Activated T-cell treated with anti-CD3 and anti-CD28 coated beads for 1 hour (primary cell): ENCODE measurements at places on chromosomes 6 and 20.

DNA sequence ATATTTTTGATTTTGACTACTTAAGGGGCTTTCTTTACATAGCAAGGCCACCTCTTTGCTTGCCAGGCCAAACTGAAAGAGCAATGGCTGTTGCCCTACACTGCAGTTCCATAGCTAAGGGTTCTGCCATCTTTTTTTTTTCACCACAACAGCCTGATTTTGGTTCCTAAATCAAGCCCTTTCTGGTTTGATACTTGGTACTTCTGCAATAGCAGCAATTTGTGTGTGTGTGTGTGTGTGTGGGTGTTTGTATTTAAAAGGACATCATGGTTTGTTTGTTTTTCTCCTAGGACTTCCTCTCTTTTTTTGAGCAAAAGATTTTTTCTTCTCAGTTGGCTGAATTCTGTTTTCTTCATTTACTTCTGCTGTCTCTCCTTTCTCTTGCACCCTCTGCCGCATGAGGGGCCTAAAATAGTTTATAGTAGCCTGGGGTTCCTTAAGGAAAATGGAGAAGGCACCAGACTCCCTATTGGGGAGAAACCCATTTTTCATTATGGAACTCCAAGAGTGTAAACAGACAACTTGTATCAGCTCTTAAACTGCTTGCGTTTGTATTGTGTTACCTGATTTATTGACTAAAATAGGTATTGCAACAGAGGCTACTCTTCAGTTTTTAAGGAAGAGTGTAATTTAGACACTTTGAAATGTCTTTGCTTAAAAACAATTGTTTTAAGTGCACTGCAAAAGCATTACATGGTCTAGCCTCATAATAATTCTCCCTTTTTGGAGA lies 12.2 kb upstream of the GCLC start:
- DNase-seq, result no peak

DNA sequence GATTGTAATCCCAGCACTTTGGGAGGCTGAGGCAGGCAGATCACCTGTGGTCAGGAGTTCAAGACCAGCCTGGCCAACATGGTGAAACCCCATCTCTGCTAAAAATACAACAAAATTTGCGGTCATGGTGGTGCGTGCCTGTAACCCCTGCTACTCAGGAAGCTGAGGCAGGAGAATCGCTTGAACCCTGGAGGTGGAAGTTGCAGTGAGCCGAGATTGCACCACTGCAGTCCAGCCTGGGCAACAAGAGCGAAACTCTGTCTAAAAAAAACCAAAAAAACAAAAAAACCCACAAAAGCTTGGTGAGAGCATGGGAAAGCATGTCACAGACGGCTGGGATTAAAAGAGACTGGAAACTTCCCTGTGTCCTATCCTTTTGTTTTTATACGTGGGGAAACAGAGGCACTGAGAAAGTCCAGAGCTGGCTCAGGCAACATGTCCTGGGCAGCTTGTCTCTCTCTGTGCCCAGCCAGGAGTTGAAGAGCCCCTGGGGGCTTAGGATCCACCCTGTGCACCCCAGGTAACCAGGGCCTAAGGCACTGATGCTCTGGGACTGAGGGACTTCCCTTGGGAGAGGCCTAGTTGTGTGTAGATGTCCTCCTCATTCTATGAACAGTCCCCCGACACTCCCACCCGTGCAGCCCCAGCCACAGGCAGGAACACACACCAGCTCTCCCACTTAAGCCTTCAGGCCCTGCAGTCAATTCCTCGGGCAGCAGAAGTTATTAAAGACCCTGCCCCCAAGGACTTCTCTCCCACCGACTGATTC lies 16.0 kb downstream of the CD40 start:
- no peak for DNase-seq

- DNase-seq, result no peak
Observed at GRCh38 chr6:144220031-144220790, 64.9 kb upstream of the UTRN start.

DNA sequence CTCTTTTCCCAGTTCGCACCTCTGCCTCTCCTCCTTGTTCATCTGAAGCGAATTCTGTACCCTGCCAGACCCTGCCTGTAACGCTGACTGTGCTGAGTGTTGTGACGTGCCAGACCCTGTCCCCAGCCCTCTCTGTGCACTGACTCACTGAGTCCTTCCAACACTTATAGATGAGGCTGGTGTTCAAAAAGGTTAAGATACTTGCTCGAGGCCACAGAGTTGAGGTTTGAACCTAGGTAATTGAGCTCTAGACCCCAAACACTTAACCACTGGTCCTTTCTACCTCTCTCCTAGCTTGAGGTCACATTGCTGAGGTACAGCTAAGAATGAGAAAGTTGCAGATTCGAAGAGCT lies 45.7 kb upstream of the NEDD9 start:
- DNase-seq, result no peak

DNA sequence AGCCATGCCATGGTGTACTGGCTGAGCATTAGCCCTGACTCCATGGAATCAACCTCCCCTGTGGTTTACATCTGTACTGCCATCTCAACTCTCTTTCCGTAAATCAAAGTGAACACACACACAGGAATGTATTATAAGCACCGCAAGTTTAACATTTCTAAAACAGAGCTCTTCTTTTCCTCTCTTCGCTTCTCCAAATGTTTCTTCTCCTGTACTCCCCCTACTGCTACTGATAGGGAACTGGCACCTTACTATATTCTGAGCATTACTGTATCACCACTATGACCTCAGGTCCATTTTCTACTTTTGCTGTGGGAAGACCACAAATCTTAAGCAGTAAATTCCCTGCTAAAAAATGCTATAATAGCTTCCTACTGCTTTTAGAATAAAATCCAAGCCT lies 101.2 kb downstream of the NUS1 start:
- DNase-seq, result no peak

- DNase-seq, result no peak
Observed at GRCh38 chr6:112951829-112952228, 604.7 kb downstream of the RFPL4B start.

DNA sequence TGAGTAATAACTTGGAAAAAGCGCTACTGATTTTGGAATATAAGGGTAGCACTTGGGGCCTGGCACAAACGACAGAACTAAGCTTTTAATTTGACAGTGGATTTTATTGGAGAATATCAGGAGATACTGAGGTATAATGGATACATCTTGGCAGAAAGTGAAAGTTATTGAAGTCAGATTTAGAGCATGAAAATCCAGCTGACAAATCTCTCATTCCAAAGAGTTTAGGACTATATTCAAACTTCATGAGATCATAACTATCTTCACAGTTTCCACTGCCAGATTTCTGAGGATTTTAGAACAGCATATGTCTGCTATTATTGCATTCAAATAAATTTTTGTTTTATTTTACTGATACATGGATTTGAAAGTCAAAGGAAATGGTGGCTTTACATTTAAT lies 132.3 kb upstream of the THEMIS start:
- DNase-seq, result no peak

- no peak for DNase-seq
Observed at GRCh38 chr6:170040115-170040500, 250.8 kb downstream of the DLL1 start.

DNA sequence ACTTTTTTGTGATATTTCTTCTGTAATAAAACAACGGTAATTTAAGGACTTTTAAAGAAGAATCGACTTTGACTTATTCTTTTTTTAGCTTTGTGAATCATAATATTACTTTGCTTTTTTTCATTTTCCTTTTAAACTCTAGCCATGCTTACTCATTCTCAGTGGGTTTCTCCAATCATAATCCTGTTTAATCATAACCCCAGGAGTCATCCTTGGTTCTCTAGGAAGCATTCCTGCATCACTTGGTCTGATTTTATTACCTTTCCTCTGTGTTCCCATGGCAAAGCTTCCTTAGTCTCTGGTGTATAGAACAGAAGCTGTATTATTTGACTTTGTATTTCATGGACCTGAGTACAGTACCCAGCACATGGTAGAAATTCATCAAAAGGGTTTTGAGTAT lies 223.5 kb downstream of the CDKAL1 start:
- no peak for DNase-seq

GRCh38 chr6:81774542-81774941 lies 22.1 kb upstream of the TENT5A start:
- no peak for DNase-seq

GRCh38 chr6:66814156-66814555 lies 1107.1 kb upstream of the EYS start:
- no peak for DNase-seq

DNA sequence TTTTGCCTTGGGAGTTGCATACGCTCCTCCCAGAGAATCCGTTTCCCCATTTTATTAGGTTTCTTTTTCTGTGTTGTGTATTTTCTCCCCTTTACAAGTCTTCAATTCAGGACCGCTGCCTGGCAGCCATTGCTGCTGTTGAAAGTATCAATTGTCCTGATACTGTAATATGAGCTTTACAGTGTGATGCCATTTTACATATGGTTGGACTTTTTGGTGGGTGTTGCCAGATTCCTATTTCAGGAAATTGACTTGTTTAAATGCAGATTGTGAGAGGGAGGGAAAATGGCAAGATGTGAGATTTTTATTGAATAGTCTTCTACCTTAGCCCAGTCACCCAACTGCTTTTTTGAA lies 1.2 kb downstream of the PANK2 start:
- no peak for DNase-seq

- no peak for DNase-seq
Observed at GRCh38 chr20:46789339-46790028, 80.0 kb downstream of the SLC2A10 start.

DNA sequence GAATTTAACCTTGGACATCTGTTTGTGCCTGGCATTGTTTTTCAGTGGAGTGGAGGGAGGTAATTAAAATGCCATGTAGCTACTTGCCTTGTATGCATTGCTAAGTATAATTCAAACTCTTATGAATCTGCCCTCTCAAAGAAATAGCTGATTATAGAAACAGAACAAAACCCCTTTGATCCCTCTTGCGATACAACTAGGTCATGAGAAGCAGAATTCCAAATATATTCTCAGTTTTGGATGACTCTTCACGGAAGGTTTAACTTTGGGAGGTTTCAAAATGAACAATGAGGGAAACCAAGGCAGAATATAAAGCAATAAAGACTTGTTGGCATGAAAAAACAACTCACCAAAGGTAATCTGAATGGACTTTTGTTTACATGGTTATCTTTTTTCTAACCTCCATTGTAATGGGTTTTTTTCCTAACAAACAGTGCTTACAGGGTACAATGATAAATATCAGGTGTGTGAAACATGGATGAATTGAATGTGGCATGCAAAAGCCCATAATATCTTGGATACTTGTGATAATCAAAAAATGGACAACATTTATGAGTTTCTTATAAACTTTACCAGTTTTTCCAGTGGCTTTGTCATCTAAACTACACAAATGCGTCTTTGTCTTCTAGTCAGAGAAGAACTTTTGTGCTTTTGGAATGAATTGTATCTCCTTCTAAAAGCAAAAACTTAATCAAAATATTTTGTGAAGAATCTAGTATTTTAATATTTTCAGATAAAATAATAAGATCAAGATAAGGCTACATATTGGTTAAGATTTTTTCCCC lies 15.7 kb upstream of the HEY2 start:
- DNase-seq, result no peak

DNA sequence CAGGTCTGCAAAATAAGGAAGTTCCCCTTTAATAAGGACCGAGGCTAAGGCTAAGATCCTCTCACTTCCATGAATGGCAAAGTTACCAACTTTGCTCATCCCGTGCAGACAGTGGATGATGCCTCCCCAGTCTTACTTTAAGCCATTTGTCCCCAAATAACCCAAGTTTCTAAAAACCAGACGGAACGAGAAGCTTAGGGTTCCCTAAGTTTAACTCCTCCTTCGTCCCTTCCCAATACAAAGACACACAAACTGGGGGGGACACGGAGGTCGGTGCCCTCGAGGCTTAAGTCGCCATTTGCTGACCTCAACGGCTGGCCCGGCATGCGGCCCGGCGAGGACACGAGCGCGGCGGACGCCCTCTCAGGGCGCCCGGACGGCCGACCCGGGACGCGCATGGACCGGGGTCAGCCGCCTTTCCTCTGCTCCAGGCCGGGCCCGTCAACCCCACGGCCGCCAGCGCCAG lies 527 bp downstream of the FBXO30 start:
- DNase-seq, result no peak

DNA sequence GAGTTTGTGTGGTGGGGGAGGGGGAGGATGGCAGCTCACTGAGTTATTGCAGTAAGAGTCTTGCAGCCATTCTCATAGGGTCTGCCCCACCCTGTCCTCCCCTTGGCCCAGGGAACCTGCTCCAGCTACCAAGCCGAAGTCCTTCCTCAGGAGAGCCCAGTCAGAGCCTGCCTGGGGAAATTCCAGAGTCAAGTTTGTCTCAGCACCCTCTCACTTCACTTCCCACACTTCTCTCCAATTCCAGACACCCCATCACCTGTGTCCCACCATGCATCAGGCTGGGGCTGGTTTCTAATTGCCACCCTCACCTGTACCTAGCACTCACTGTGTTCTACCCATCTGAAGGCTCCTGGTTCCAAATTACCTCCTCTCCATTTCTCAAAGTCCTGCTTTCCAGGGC lies 10.3 kb upstream of the SLC22A16 start:
- DNase-seq, result no peak

DNA sequence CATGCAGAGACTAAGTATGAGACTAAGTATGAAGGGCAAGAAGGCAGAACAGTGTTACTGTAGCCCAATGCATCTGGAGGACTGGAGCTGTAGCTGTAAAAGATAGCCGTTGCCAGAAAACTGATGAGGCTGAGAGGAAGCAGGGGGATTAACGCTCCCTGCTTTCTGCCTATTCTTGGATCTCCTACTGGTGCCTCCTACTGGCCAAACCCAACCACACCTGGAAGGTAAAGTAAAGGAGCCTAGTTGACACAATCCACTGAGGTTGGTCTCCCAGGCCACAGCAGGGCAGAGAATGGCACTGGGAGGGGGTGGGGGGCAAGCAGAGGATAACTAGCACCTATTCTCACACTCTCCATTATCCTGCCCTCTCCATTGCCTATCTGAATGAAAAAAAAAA lies 105.0 kb upstream of the MRPS10 start:
- no peak for DNase-seq

DNA sequence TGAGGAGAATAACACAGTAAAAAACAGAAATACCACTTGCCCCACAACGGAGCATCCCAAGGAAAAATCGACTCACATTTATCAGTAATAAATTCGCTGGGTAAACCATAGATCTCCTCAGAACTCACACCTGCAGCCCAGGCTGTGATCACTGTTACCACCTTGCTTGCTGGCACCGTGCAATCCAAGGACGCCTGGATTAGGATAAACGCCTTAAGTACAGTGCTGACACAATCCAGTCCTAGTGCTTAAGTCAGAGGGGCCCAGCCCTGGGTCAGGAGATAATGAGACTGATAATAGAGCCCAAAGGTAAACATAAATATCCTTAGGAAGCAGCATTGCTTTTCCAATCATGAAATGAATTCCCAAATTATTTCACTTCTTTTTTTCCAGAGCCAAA lies 62.5 kb downstream of the EPB41L2 start:
- no peak for DNase-seq

GRCh38 chr6:38016824-38017223 lies 197.3 kb downstream of the ZFAND3 start:
- DNase-seq, result no peak

DNA sequence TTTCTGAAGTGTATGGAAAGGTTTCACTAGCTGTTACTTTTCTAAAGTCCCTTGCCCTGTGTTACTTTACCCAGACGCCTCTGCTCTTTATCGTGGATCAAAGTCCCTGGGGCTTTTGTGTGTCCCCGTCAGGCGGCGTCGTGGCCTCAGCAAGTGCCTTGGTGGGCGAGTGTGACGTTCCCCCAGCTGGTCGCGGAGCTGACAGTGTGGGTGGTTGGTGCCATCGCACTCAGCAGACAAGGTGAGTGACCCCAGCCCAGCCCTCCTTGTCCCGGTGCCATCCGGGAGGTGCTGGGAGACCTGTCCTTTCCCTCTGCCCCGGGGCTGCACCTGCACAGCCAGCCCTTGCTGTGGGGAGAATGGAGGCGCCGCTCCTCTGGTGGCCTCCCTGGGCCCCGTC lies 27.3 kb upstream of the TCFL5 start:
- no peak for DNase-seq
